NCI-H748 treated with DMSO at 0.1 percent for 48 hours (cell line): ENCODE measurements at places on chromosomes 3 and 15.

- DNase-seq = no peak
Observed at GRCh38 chr3:118480101-118480860, 554.4 kb downstream of the IGSF11 start.

GRCh38 chr3:46578973-46579755 is 13.1 kb upstream of the LRRC2 start:
- DNase-seq = peak; percentile 17

DNA sequence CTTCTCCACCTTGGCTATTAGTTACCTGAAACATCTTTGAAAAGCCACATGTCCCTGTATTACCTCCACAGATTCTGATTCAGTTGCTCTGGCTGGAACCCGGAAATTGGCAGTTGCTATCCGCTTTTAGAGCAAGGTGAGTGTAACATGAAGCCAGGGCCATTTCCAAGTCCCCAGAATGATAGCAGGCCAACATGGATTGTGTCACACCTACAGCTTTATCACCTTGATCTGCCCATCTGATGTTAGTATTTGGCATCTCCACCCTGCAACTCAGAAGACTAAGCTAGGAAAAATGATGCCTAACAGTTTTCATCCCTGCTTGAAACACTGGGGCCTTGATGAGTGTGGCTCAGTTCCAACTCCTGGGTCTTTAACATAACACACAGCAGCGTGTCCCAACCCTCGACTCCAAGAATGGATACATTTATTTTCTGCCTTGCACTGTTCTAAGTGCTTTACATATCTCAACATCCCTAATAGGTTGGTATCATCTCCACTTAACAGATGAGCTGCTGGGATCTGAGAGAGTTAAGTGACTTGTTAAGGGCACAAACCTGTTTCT is 21.3 kb upstream of the NUDT16 start:
- DNase-seq = no peak

DNA sequence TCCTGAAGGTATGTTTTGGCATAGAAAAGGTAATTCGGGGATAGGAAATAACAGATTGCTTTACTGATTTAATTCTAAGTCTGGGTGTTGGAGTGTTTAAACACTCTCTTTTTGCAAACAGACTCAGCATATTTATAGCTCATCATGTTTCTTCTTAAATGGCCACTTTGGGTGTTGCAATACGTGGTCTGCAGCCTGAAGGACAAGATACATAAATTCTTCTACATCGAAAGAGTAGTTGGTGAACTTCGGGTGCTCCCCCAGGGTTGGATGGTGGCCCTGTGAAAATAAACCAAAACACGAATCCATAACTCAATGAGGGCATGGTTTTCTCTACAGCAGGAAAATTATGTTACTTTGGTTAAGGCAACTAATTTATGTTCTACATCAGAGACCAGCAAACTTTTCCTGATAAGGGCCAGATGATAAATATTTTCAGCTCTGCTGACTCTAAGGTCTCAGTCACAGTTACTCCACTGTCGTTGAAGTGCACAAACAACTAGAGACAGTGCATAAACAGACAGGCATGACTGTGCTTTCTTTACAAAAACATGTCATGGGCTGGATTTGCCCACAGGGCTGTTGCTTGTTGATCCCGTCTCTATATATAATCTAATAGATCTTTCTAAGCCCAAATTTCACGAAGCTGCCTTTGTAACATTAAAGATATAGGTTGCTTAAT is 35.9 kb downstream of the EOGT start:
- no peak for DNase-seq

DNA sequence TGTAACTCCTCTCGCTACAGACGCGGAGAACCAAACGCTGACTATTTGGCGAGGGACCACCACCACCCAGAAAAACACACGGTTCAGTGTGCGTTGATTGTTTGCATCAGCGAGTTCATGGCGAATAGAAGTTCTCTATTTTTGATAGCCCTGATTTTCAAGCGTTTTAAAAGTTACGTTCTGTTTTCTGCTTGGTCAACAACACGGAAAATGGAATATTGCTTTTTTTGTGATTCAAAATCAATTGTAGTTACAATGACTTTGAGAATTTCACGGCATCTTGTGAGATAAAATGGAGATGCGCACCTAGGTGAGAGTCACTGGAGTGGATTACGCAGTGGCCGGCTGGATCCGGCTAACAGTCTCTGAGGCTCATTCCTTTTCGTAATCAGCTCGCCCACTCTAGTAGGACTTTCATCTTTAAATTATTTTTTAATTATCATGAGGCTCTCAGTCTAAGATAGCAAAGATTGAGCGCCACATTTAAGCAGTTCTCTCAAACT is 54.8 kb downstream of the CCDC54 start:
- DNase-seq = peak; percentile 28

GRCh38 chr3:53712817-53713388 is 133.3 kb downstream of the CHDH start:
- DNase-seq = no peak

DNA sequence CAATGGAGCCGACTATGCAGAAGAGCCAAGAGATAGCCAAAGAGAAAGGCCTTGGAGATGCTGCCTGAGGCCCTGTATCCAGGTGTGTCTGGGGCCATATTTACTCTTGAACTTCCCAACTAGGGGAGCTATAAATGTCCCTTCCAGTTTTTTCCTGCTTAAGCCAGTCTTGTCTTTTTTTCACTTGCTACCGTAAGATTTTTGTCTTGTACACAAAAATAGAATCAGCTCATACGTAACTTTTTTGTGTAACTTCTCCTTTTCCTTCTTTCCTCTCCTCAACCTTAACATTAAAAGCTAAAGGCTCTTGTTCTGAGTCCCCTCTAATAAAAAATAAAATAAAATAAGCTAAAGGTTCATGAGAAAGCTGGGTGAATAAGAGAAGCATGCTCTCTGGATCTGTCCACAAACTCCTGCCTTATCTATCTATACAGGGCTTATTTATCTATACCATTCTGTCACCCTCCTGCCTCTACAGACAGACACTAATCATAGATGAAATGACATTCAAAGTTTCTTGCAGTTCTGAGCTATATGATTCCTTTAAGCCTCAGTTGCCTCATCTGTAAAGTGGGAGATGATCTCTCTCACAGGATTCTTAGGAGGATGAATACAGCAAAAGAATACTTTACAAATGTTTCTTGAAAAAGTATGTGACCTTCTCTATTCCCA is 4.6 kb downstream of the SUMF1 start:
- DNase-seq = no peak

GRCh38 chr3:115982629-115983028 is 359.3 kb downstream of the GAP43 start:
- DNase-seq = no peak

GRCh38 chr15:43251185-43251870 is 15.4 kb downstream of the TGM5 start:
- no peak for DNase-seq

DNA sequence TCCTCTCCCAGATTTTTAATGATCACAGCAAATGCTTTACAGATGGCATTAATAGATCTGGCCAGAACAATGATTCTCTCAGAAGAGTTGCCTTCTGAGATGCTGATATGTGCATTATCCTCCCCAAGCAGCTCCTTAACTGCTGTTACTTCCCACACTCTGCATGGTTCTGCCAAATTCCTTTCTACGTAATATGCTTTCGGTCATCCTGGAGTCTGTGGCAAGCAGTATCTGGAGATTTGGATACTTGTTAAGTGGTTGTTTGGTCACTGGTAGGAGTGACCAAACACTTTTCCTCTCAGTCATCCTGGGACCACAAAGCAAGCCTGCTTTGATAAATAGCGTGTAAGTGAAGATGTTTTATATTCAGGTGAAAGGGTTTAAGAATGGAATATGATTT is 71.1 kb upstream of the CCNL1 start:
- DNase-seq = no peak

GRCh38 chr3:140467796-140468315 is 210.0 kb upstream of the TRIM42 start:
- DNase-seq = no peak

GRCh38 chr3:113623324-113623723 is 73.1 kb downstream of the USF3 start:
- DNase-seq = no peak

- no peak for DNase-seq
Observed at GRCh38 chr3:24963762-24964625, 464.1 kb upstream of the RARB start.
